ENCODE measurements at places on chromosomes 12 and 14.

DNA sequence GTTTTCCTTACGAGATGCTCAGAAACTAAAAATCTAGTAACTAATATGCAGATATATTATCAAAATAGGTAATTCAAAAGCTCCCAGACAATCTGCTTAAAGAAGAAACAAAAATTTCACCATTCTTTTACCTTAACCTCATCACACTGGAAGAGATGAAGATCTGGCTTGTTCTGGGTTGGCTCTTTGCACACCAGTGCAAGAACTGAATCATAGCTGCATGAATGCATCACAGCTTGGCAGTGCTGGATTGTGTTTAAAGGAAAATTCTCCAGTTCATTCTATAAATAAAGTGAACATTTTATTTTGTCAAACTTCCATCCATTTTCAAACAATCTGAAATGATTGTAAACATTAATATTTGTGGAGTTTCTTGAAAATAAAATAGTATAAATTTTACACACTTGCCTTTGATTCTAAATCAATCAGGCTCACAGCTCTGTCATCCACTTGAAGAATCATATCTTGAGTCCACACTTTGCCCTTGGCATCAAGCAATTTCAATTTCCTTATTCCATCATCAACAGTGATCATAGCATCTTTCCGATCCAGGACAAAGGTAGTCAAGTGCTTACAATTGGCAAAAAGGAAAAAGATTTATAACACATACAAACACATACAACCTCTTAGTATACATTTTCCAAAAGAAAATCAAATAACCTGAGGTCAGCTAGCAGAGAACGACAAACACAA lies 119.8 kb downstream of the EPS8 start:
- no peak for DNase-seq

DNA sequence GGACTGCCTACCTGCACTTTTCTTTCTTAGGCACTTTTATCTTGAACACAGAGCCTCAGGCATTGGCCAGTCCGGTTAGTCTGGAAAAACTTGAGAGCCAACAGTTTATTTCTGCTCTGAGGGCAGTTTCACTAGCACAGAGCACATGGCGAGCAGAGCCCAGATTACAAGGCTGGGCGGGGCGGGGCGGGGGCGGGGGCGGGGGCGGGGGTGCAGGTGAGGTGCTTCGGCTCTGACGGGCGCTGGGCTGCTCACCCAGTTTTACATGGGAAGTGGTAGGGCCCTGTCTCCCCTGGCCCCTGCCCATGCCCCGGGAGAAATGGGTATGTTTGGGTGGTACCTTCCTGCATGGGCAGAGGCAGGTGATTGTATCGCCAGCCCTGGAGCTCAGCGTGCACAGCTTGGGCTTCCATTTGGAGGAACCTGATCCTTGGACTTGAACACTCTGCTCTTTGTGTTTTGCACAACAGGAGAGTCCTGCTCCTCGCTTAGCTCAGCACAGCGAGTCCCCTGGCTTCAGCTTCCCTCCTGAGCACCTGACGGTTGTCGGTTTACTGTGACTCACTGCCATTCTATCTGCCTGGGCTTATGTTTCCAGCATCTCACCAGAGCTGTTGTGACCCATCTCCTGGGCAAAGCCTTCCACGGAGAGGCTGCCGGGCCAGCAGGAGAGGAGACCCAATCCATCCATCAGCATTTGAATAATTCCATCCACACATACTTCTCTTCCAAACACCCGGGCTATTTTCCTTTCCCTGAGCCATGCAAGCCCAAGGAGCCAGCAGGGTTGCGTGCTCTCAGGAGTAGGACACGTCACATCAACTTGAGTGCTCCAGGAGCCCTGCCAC lies 108.5 kb downstream of the ARF6 start:
- no peak for DNase-seq

GRCh38 chr14:100056964-100057795 lies 8.0 kb upstream of the EVL start:
- DNase-seq: no peak

DNA sequence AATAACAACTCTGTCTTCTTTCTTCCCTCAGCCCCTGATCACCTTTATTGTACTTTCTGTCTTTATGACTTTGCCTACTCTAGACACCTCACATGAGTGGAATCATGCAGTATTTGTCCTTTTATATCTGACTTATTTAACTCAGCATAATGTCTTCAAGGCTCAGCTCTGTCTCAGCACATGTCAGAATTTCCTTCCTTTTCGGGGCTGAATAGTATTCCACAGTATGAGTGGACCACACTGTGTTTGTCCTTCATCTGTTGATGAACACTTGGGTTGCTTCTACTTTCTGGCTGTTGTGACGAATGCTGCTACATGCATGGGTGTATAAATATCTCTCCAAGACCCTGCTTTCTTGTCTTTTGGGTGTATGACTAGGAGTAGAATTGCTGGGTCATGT lies 117.6 kb downstream of the KIF26A start:
- DNase-seq: no peak

GRCh38 chr12:7068240-7068993 lies 7.9 kb downstream of the C1S start:
- DNase-seq: no peak

GRCh38 chr14:91243074-91243471 lies 1.4 kb downstream of the GPR68 start:
- DNase-seq: no peak
